ENCODE measurements at places on chromosomes 1 and 21.
A peak's percentile ranks its signal among the peaks of the same experiment; 100 is the strongest.

DNA sequence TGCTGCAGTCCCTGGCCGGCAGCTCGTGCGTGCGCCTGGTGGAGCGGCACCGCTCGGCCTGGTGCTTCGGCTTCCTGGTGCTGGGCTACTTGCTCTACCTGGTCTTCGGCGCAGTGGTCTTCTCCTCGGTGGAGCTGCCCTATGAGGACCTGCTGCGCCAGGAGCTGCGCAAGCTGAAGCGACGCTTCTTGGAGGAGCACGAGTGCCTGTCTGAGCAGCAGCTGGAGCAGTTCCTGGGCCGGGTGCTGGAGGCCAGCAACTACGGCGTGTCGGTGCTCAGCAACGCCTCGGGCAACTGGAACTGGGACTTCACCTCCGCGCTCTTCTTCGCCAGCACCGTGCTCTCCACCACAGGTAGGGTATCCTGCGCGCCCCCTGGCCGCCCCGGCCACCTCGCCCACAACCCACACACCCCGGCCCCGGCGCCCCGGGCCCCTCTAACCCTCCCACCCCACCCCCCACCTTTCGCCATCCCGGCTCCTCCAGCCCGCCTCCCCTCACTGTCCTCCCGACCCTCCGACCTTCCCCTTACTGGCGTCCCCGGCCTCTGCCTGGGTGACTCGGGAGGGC lies 352 bp downstream of the KCNK1 start:
- DNase-seq = peak; percentile 66

DNA sequence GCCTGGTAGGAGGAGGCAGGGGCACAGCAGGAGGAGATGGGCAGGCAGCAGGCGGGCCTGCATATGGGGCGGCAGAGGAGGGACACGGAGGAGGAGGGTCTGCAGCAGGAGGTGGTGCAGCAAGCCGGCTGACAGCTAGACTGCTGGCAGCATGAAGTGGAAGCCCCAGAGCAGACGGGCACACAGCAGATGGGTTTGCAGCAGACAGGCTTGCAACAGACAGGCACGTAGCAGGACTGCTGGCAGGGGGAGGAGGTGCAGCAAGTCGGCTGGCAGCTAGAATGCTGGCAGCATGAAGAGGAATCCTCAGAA lies 615 bp downstream of the KRTAP10-5 start:
- no peak for DNase-seq

- peak; percentile 52 for DNase-seq
Measured at GRCh38 chr21:27476696-27477095, 509.8 kb upstream of the ADAMTS5 start.

- DNase-seq = no peak
Measured at GRCh38 chr1:94113589-94114226, 7.2 kb downstream of the ABCA4 start.

- DNase-seq = no peak
Measured at GRCh38 chr1:2296614-2297013, 68.5 kb downstream of the SKI start.

- no peak for DNase-seq
Measured at GRCh38 chr1:27428316-27429028, 36.0 kb downstream of the GPR3 start.

DNA sequence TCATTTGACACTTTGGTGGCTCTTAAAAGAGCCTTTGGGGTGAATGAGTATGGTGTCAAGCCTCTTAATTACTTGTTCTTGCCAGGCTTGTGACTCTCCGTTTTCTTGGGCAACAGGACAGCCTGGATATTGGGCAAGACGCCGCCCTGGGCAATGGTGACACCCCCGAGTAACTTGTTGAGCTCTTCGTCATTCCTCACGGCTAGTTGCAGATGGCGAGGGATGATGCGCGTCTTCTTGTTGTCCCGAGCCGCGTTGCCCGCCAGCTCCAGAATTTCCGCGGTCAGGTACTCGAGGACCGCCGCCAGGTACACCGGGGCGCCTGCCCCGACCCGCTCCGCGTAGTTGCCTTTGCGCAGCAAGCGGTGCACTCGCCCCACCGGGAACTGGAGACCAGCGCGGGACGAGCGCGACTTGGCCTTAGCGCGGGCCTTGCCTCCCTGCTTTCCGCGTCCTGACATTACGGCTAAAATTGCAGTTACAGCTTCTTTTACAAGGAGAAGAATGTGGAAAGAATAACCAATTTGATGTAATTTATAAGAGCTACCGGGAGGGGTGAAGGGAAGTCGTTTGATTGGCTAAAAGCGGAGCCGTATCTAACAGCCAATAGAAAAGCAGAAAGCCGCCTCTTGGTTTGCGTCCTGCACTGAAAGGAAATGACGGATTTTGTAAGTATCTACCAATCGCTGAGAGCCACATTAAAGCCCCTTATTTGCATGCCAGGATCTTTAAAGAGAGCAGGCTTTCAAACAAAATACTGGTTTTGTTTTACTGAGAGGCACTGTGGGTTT lies 11.7 kb upstream of the BOLA1 start:
- peak; percentile 94 for DNase-seq

- no peak for DNase-seq
Measured at GRCh38 chr1:188022661-188023060, 1193.9 kb downstream of the PLA2G4A start.

DNA sequence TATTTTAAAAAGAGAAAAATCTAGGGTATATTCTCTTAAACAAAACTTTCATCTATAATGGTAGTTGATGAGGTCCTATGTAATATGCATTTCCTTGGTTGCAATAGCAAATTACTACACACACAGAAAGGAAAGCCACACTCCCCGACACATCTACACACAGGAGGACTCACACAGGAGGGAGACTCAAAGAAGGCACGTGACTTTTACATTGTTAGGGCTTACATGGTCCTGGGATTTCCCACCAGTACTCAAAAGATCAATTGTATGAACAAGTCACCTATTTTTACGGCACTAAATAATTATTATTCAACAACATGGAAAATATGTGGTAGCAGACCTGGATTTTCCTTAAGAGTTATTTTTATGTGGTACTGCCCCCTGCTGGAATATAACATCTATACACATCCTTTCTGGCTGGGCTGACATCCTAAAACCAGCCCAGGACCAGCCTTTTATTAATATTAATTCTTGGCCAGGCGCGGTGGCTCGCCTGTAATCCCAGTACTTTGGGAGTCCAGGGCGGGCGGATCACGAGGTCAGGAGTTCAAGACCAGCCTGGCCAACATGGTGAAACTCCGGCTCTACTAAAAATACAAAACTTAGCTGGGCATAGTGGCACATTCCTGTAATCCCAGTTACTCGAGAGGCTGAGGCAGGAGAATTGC lies 33.9 kb upstream of the LGALS8 start:
- peak; percentile 76 for DNase-seq

GRCh38 chr1:39528082-39528481 lies 36.6 kb downstream of the BMP8A start:
- no peak for DNase-seq

- no peak for DNase-seq
Measured at GRCh38 chr21:14838400-14838799, 226.4 kb downstream of the NRIP1 start.

DNA sequence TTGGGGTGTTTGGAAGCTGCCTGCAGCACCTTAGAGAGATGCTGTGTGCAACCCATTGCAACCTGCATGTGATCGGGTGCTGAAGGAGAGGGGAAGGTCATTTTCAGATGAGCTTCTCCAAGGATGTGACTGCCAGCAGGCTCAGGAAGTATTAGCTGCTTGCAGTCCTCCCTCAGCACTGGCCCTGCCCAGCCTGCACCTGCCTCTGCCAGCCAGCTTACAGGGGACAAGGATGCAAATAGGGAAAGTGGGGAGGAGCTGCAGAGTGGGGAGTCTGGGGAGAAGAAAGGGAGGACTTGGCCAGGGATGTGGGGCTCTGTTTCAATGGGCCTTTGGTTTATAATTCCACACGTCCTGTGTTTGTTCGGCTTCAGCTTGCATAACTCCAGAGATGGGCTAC lies 254.5 kb downstream of the RRAGC start:
- DNase-seq = no peak

DNA sequence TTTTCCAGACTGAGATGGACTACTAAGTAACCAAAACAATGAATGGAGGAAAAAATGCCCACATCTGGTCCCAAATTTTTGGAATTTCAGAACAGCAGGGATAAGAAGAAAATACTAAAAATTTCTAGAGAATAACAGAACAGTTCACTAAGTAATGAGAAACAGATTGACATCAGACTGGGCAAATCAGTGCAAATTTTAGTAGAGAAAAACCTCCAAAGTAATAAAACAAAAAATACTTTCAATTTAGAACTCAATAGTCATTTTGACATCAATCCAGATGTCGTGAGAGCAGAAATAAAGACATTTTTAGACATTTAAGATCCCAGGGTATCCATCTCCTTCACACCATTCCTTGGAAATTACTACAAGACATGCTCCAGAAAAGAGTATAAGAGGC lies 39.3 kb downstream of the CRP start:
- peak; percentile 16 for DNase-seq

GRCh38 chr1:44723496-44724295 lies 7.3 kb downstream of the RNU5D-1 start:
- DNase-seq = no peak

GRCh38 chr21:26708223-26708800 lies 135.2 kb upstream of the CYYR1 start:
- DNase-seq = no peak

DNA sequence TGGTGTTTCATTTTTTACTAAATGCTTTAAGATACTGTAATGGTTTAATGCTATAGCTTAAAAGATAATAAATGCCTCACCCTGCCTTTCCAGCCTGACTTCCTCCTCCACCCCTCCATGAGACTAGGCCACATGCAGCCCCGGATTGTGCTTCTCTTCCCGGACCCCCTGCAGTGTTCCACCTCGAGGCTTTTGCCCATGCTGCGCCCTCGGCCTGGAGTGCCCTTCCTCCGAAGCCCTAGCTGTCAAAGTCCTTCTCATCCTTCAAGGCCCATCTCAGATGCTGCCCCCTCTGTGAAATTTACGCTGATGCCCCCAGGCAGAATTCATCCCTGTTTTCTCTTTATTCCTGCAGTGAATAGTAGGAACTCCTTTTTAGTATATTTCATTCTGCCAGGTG lies 98.5 kb downstream of the ATP5PO start:
- no peak for DNase-seq

- no peak for DNase-seq
Measured at GRCh38 chr21:41542727-41543126, 34.8 kb upstream of the TMPRSS2 start.

GRCh38 chr1:9078752-9079500 lies 9.5 kb upstream of the SLC2A5 start:
- no peak for DNase-seq

All from GM03348 (cell line).